ENCODE measurements at places on chromosomes 11 and 22. TPM values are rescaled to one million over a fixed set of nuclear protein-coding genes. Genes with fewer than 3 reads are reported as not detected.

- DNase-seq: no peak
Observed at GRCh38 chr22:32828150-32828549, 26.6 kb downstream of the TIMP3 start.

- DNase-seq: peak; percentile 57
Observed at GRCh38 chr11:114063149-114063828, 3.8 kb downstream of the ZBTB16 start.

GRCh38 chr11:102287964-102288724, 29.1 kb upstream of the BIRC3 start:
- peak; percentile 47 for DNase-seq

DNA sequence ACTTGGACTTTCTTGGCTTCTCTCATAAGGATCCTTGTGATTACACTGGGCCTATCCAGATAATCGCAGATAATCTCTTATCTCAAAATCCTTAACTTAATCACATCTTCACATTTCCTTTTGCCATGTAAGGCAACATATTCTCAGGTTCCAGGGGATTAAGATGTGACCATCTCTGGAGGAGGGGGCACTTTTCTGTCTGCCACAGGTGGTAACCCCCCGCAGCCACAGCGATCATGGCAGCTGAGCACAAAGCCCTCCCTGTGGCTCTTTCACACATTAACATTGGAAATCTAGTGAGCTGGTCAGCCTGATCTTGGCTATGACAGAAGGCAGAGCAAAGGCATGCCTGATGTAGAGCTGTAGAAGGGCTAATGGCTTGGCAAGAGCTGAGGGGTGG, 69.1 kb upstream of the CD82 start:
- no peak for DNase-seq

DNA sequence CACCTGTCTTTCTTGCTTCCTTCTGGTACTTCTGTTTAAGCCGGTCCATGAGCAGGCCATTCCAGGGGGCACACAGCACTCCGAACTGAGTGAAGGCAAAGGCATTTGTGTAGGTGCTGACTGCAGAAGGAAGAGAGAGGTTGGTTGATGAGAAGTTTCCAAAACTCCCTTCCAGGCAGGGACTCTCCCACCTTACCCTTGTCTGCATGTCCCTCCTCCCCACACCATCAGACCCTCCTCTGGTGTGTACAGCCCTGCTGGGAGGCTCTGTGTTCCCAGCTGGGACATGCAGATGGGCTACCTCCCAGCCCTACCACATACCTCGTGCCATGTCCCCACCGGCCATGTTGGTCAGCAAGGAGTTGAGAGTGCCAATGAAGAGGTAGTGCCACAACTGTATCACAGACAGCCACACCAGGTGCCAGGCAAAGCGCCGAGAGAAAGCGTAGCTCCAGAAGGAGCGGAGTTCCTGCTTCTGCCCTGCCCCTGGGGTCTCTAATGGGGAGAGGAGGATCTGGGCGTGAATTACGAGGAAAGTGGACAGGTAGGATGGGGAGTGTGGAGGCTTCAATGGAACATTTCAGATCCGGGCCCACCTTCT, 12.2 kb downstream of the SLC43A3 start:
- DNase-seq: no peak

GRCh38 chr11:34856251-34856650, 59.9 kb downstream of the APIP start:
- DNase-seq: no peak

GRCh38 chr11:124297921-124298320, 15.8 kb downstream of the OR8D1 start:
- no peak for DNase-seq

- no peak for DNase-seq
Observed at GRCh38 chr11:30091246-30091645, 74.4 kb upstream of the KCNA4 start.

OR5AK2 gene
- polyA plus RNA-seq: not detected

MS4A6E gene
- polyA plus RNA-seq: not detected

SCN3B gene
- 1.4 TPM for polyA plus RNA-seq

SYT13 gene
- not detected for polyA plus RNA-seq

Data from ovary (tissue), 10 donors.